ENCODE measurements at places on chromosomes 16 and 17.
A peak's percentile ranks its signal among the peaks of the same experiment; 100 is the strongest.

GRCh38 chr16:68126395-68126794 lies 41.2 kb downstream of the NFATC3 start:
- no peaks in the 10 kb centered on the region for H3K27me3 ChIP-seq
- H3K4me3 ChIP-seq: no peak overlapping the region
- no peaks in the 10 kb centered on the region for H3K36me3 ChIP-seq
- no peak for DNase-seq

- H3K4me1 ChIP-seq: peaks cover 8% of the 10 kb centered on the region
- peaks cover 2% of the 10 kb centered on the region for H3K27me3 ChIP-seq
- no peaks in the 10 kb centered on the region for H3K36me3 ChIP-seq
- H3K4me3 ChIP-seq: no peak overlapping the region
- DNase-seq: peak; percentile 36
These were observed 77.4 kb upstream of the SMIM36 start for GRCh38 chr17:55588446-55589242.

- no peaks in the 10 kb centered on the region for H3K27me3 ChIP-seq
- DNase-seq: no peak
- no peaks in the 10 kb centered on the region for H3K36me3 ChIP-seq
- no peak overlapping the region for H3K4me3 ChIP-seq
These were observed 171.3 kb downstream of the ABCA8 start for GRCh38 chr17:68783861-68784260.

GRCh38 chr17:66487121-66487520 lies 184.7 kb downstream of the PRKCA start:
- no peak overlapping the region for H3K27ac ChIP-seq
- H3K4me1 ChIP-seq: no peaks in the 10 kb centered on the region
- DNase-seq: no peak
- no peaks in the 10 kb centered on the region for H3K36me3 ChIP-seq

DNA sequence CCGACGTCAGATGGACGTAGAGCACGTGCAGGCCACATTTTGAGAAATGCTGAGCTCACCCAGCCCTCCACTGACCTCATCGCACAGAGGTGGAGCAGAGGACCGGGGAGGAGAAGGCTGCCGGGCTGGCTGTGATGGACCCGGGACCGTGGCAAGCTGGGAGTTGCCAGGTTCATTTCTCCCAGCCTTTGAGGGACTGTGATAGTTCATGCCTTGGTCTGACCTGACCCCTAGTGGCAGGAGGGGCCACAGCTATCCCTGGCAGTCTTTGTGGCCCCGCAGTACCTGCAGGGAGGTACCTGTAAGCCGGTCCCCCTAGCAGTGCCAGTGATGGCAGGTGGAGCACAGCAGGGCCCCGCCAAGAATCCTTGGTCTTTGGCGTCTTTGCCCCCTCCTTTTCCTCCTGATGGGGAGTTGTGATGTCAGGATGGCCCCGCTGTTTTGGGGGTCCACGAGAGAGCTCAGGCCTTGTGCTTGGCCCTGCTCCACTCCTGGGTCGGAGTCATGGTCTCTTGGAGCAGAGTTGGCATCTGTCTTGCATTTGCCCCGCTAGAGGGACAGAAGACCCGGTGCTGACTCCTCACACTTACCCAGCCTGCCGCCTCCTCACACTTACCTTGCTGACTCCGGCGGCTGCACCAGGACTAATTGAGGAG lies 50.4 kb downstream of the OR1D5 start:
- DNase-seq: peak; percentile 62
- H3K36me3 ChIP-seq: no peaks in the 10 kb centered on the region
- H3K27ac ChIP-seq: no peak overlapping the region
- H3K4me3 ChIP-seq: no peak overlapping the region

GRCh38 chr17:12127177-12127576 lies 106.5 kb downstream of the MAP2K4 start:
- H3K4me3 ChIP-seq: no peak overlapping the region
- no peaks in the 10 kb centered on the region for H3K27me3 ChIP-seq
- no peak overlapping the region for H3K27ac ChIP-seq
- DNase-seq: no peak

DNA sequence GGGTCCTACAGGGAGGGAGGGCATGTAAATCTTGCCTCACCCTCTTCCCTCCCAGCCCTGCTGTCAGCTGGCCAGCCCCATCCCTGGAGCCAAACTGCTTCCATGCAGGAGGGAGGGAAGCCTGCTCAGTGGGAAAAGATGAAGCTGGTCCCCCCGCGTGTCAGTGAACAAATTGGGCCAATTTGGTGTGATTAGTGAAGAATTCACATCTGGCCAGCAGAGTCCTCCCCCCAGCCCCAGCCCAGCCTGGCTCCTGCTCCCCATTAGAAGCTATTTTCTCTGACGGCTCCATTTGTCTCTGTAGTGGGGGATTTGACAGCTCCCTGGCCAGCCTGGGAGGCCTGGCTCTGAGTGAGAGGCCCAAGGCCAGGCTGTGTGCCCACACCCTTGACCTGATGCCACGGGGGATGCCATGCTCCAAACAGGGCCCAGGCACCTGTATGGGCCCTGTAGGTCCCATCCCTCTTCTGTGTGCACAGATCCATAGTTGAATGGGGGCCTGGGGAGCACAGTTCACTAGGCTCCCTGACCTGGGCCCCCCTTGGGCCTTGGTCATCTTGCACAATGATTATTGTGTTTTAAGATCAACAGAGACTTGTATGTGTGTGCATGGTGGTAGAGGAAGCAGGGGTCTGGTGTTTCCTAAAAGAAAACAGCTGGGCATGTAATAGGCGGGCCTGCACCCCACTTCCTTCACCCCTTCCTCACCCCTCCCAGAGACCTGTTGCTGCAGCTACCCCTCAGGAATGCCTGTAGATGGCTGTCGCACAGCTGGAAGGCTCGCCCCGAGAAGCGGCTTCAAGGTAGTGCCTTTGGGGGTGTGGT lies 50.7 kb upstream of the TAC4 start:
- H3K27ac ChIP-seq: no peak overlapping the region
- no peaks in the 10 kb centered on the region for H3K36me3 ChIP-seq
- no peak overlapping the region for H3K4me3 ChIP-seq
- peaks cover 40% of the 10 kb centered on the region for H3K27me3 ChIP-seq

DNA sequence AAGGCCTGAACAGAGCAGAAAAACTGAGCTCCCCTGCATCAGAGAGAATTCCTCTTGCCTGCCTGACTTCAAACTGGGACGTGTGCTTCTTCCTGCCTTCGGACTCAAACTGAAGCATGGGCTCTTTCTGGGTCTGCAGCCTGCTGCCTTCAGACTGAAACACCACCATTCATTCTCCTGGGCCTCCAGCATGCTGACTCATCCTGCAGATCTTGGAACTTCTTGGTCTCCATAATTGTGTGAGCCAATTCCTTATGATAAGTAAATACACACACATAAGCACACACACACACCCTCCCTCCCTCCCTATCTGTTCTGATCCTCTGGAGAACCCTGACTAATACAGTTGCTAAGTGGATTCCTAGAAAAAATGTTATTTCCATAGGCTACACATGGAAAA lies 874.3 kb upstream of the EEF2KMT start:
- DNase-seq: no peak
- no peak overlapping the region for H3K4me3 ChIP-seq
- no peaks in the 10 kb centered on the region for H3K27me3 ChIP-seq
- H3K36me3 ChIP-seq: no peaks in the 10 kb centered on the region
- no peaks in the 10 kb centered on the region for H3K4me1 ChIP-seq

GRCh38 chr17:36778448-36778847 lies 158.8 kb upstream of the LHX1 start:
- no peaks in the 10 kb centered on the region for H3K36me3 ChIP-seq
- DNase-seq: no peak
- no peak overlapping the region for H3K4me3 ChIP-seq
- no peak overlapping the region for H3K27ac ChIP-seq
- H3K27me3 ChIP-seq: peaks cover 10% of the 10 kb centered on the region
- no peaks in the 10 kb centered on the region for H3K4me1 ChIP-seq

GRCh38 chr16:3144321-3144983 lies 9.6 kb downstream of the ZNF213 start:
- H3K27ac ChIP-seq: no peak overlapping the region
- no peaks in the 10 kb centered on the region for H3K27me3 ChIP-seq
- H3K36me3 ChIP-seq: peaks cover 8% of the 10 kb centered on the region
- H3K4me3 ChIP-seq: no peak overlapping the region

DNA sequence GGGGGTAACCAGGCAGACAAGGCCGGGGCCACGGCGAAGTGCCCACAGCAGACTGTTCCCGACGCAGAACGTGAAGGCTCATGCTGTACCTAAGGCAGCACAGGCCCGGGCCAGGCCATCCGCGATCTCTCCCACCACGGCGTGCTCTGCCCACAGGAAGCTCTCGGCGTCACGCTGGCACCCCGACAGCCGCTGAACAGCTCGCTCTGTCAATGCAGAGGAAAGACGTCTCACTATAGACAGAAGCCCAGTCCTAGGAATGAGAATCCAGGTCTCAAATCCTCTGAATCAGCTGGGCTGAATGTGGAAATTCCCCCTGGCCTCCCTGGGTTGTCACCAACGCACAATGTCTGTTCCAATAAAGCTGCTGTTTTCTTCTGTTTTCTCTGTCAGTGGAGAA lies 21.4 kb downstream of the SERPINF1 start:
- DNase-seq: no peak
- H3K36me3 ChIP-seq: peaks cover 2% of the 10 kb centered on the region
- no peaks in the 10 kb centered on the region for H3K27me3 ChIP-seq
- H3K27ac ChIP-seq: no peak overlapping the region
- H3K4me3 ChIP-seq: no peak overlapping the region
- H3K4me1 ChIP-seq: peaks cover 21% of the 10 kb centered on the region

- no peaks in the 10 kb centered on the region for H3K4me1 ChIP-seq
- no peak for DNase-seq
- no peak overlapping the region for H3K4me3 ChIP-seq
- no peak overlapping the region for H3K27ac ChIP-seq
- H3K27me3 ChIP-seq: no peaks in the 10 kb centered on the region
These were observed 104.4 kb downstream of the IRX5 start for GRCh38 chr16:55035029-55035428.

DNA sequence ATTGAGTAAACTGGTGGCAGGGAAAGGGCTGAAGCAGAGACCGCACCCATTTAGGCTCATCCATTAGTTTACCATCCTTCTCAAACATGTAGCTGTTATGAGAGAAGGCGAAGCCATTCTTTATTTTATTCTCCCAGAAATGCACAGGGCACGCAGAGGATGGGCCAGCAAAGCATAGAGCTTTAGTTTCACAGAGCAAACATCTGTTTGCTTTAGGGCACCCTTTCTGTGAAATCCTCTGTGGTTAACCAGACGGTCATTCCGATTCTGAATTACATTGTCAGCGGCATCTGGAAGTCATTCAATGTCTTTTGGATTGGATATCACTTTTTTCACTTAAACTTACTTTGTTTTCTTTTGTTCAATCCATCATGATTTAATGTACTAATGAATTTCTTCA lies 96.0 kb downstream of the TOX3 start:
- H3K27me3 ChIP-seq: no peaks in the 10 kb centered on the region
- H3K4me3 ChIP-seq: no peak overlapping the region
- H3K36me3 ChIP-seq: no peaks in the 10 kb centered on the region

GRCh38 chr17:36946726-36947091 lies 2.0 kb upstream of the AATF start:
- no peaks in the 10 kb centered on the region for H3K36me3 ChIP-seq
- peaks cover 57% of the 10 kb centered on the region for H3K27me3 ChIP-seq
- DNase-seq: no peak
- peaks cover 21% of the 10 kb centered on the region for H3K4me1 ChIP-seq

DNA sequence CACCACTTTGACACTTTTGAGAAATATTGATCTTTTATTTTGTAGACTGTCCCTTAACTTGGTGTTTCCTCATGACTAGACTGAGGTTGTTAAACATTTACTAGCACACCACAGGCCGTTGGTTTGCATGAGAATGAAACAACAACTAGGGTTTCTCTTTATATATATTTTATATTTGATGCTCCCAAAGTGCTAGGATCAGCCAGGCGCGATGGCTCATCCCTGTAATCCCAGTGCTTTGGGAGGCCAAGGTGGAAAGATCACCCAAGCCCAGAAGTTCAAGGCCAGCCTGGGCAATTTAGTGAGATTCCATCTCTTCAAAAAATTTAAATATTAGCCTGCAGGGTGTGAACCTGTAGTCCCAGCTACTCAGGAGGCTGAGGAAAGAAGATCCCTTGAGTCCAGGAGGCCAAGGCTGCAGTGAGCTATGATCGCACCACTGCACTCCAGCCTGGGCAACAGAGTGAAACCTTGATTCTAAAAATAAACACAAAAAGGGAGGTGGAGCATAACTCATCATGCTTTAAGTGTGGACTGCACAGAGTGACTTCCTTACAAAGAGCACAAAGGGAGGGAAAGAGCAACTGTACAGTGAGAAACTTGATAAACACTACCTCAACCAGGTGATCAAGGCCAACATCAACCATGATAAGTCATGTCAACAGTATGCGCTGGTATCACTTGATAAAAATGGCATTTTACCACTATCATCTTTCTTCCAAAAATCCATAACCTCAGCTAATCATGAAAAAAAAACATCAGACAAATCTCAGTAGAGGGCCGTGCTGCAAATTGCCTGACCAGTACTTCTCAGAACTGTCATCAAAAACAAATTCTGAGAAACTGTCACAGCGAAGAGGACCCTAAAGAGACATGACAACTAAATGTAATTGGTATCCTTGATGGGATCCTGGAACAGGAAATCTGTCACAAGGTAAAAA lies 72.8 kb upstream of the ATF7IP2 start:
- H3K27ac ChIP-seq: no peak overlapping the region
- H3K4me3 ChIP-seq: no peak overlapping the region

- peak overlapping the region; percentile 24 for H3K4me3 ChIP-seq
- peaks cover 14% of the 10 kb centered on the region for H3K4me1 ChIP-seq
- no peaks in the 10 kb centered on the region for H3K27me3 ChIP-seq
- peak; percentile 61 for DNase-seq
- no peaks in the 10 kb centered on the region for H3K36me3 ChIP-seq
These were observed 65.8 kb upstream of the SMIM36 start for GRCh38 chr17:55576996-55577586.

GRCh38 chr16:66147291-66147690 lies 219.2 kb upstream of the CDH5 start:
- no peak overlapping the region for H3K4me3 ChIP-seq
- no peak for DNase-seq
- H3K27ac ChIP-seq: no peak overlapping the region
- no peaks in the 10 kb centered on the region for H3K36me3 ChIP-seq

DNA sequence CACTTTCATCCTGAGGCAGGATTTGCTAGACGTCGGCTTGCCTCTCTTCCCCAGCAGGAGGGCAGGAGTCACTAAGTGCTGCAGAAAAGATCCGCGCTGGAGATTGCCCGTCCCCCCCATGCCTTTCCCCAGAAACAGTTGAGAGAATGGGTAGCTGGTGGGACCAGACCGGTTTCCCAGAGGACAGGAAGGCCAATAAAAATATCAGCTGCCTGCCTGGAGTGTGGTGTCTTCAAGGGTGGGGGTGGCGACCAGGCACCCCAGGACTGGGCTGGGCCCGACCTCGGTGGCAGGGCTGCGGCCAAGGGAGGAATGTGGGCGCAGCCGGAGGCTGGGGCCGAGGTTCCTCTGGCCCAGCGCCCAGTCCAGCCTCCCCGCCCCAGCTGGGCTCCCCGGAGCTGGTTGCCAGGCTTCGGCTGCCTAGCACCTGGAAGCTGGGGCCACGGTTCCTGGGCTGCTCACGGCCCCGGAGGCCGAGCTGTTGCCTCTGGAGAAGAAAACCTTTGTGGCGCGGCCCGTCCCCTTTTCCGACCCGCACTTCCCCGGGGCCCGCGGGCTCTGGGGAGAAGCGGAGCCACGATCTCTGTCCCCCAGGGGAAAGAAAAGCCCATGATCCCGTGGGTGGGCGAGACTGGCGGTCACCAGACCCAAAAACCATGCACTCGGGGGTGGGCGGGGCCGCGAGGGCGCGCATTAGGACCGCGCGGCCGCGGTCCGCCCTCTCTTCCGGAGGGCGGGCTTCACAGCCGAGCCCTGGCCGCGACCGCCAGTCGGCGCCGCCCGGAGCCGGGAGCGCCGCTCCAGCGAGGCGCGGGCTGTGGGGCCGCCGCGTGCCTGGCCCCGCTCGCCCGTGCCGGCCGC lies at the start of gene TRAF4:
Gene TRAF4, plus strand, starts transcription at position 769 of the 861 bp plus-strand sequence. CDS start 102 bp downstream, outside the sequence.
- DNase-seq: peak; percentile 63
- peak within 1 kb of the TSS; percentile 86 for H3K4me3 ChIP-seq
- no peaks in the 10 kb centered on the region for H3K27me3 ChIP-seq
- H3K4me1 ChIP-seq: peaks cover 28% of the 10 kb centered on the region
- peaks cover 4% of the 10 kb centered on the region for H3K36me3 ChIP-seq
- H3K27ac ChIP-seq: peak within 1 kb of the TSS; percentile 86

Data from endothelial cell of umbilical vein (primary cell).